Memory B cell (primary cell): ENCODE measurements at places on chromosomes 11 and 22.

GRCh38 chr11:134835561-134835960 lies 423.5 kb upstream of the B3GAT1 start:
- no peak for DNase-seq

GRCh38 chr11:17477361-17477760 lies 716 bp upstream of the ABCC8 start:
- no peak for DNase-seq

DNA sequence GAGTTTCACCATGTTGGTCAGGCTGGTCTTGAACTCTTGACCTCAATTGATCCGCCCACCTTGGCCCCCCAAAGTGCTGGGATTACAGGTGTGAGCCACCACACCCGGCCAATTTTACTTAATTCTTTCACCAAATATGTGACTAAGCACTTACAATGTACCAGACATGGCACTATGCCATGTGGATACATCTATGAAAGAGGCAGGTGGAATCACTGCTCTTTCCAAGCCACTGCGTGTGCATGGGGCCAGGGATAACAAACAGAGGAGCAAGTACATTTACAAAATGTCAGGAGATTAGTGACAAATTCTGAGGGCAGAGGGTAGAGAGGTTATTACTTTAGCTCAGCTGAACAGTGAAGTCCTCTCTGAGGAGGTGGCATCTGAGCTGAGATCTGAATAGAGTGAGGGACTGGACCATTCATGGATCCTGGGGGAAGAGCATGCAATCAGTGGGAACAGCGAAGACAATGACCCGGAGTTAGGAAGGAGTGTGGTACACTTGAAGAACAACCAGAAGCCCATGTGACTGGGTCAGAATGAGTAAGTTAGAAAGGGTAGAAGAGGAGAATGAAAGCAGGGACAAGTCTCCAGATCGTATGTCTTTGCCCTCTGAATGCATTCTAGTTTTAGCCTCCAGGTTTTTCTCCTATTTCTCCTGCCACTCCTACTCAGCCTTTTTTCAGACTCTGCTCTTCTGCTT lies 38.3 kb upstream of the GRAMD1B start:
- no peak for DNase-seq

- DNase-seq, result no peak
Measured at GRCh38 chr11:2134022-2135010, 4.9 kb downstream of the IGF2 start.

- no peak for DNase-seq
Measured at GRCh38 chr22:26894362-26894761, 237.0 kb downstream of the MIAT start.

DNA sequence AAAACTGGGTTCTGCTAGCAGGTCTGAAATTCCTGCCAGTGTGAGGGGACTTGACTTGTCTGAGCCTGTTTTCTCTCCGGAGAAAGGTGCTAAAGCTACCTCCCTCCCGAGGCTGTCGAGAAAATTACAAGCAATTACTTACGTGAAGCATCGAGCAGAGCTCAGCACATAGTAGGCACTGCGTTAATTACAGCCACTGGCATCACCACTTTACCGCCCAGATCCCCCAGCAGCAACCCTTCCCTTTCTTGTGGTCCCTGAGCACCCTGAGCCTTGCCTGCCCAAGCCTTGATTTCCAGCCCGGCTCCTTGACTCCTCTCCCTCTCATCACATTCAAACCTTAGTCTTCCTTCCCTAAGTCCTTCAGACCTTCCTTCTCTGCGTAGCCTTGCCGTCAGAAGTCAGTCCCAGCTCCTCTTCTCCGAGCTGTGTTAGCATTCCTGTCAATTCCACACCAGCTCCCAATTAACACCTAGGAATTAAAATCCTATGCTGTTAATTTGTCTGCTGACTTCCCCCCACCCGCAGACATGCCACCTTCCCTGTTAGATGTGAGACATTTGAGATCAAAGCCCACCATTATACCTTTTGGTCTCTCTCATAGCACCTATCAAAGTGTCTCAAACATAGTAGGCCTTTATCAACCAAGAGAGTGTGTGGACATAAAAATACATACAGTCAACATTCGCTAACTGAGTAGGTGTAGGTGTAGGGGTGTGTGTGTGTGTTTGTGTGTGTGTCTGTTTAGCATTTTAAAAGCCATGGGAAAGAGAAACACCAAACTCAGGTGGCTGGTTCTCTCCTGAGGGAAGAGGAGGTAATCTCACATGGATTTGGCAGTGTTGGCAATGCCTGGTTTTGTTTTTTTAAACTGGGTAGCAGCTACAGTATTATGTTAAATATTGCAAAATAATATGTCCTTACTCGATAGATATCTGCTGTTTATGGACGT lies 2.8 kb upstream of the KCNJ5 start:
- no peak for DNase-seq

DNA sequence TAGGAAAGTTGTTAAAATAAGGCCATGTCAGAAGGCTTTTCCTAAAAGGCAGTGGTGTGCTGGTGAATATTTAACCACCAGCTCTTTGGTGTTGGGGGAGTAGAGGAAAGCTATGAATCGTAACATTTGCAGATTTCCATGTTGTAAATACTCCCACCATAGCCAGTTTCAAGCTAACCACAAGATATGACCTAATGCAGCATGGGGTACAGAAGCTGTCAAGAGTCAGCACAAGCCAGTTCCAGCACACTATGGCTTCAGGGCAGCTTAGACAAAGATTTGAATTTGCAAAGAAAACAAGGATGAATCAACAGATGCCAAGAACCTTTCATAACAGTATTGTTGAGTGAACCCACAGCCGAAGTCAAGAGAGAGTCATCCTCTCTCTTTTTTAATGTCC lies 40.0 kb downstream of the COMMD9 start:
- no peak for DNase-seq

DNA sequence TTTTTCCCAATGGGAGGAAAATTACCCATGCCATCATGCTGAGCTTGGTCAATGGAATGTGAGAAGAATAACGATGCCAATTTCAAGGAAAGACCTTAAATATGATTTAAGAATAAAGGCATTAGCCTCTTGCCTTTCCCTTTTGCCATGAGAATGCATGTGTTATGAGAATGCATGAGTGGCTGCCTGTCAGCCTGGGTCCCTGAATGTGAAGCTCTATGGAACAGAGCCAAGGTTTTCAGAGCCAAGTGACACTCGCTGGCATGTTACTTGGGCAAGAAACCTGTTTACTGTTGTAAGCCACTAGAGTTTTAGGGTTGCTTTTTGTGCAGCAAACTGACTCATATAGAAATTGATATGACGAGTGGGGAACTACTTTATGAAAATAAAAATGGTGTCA lies 75.7 kb downstream of the JRKL start:
- no peak for DNase-seq

DNA sequence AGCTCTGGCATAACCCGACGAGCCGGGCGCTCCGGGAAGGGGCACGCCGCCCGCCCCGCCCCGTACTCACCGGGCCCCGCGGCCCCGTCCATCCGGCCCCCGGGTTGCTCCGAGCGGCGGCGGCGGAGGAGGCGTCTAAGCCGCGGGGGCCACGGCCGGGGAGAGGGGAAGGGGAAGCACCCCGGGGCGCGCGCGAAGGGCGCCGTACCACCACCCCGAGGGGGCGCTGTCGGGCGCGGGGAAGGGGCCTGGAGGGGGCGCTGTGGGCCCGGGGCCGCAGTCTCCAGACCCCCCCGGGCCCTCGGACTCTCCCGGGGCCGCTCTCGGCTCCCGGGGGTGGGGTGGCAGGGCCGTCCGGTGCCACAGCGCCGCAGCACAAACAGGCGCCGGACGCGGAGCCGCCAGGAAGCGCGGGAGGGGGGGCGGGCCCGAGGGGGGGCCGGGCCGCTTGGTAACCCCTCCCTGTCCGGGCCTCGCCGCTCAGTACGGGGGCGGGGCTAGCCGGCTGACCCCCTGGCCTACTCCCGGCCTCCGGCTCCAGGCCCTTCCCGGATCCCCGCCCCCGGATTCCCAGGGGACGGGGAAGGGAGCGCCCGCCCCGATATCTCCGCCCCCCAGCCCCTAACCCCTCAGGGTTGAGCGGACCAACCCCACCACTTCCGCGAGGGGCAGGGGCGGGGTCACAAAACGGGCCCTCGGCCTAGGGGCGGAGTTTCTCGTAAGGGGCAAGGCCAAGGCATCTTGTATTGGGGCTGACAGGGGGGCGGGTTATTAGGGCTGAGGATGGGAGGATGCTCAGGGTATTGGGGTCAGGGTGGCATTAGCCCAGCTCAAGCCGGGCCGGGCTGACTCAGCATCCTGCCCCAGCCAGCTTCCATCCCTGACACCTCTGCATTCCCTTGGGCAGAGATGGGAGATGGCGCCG lies at the start of the genes EML3 and ROM1:
TSS of gene EML3 (minus strand) at position 410 of the 925 bp plus-strand sequence. CDS start at position 92, 318 bp downstream.
TSS of gene ROM1 (plus strand) at position 892 of the 925 bp plus-strand sequence. CDS start at position 917, 25 bp downstream.
- DNase-seq, result peak; percentile 98

DNA sequence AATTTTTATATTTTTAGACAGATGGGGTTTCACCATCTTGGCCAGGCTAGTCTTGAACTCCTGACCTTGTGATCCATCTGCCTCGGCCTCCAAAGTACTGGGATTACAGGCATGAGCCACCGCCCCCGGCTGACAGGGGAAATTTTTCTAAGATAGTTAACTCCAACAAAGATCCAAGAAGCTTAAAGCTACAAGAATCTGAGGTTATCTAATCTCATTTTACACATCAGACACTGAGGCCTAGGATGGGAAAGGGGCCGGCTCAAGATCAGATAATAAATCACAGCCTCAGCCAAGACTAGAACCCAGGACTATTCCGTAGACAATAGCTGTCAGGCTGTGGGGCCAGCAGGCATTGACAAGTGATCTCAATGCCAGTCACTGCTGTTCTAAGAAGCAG lies 94.0 kb downstream of the AMBRA1 start:
- DNase-seq, result no peak

DNA sequence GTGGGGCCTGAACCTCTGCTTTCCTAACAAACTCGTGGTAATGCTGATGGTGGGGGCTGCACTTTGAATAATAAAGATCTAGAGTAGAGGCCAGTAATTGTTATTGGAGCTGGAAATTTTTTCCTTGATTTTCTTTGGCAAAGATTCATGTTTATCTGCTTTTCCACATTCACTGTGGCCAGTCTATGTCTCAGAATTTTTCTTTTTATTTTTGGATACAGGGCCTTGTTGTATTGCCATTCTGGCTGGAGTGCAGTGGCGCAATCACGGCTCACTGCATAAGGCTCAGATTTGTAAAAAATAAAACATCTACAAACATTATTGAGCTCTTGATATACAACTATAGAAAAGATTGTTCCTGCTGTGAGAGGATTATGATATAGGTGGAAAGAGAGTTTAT lies 1.6 kb downstream of the TMEM135 start:
- no peak for DNase-seq

GRCh38 chr11:57597461-57597915 lies at the start of gene SERPING1:
SERPING1 (plus strand) TSS chr11:57597685; CDS start chr11:57598271, 586 bp downstream.
- DNase-seq, result no peak

GRCh38 chr11:79794057-79794456 lies 353.2 kb upstream of the TENM4 start:
- no peak for DNase-seq

GRCh38 chr11:24351179-24351578 lies 145.7 kb upstream of the LUZP2 start:
- no peak for DNase-seq

DNA sequence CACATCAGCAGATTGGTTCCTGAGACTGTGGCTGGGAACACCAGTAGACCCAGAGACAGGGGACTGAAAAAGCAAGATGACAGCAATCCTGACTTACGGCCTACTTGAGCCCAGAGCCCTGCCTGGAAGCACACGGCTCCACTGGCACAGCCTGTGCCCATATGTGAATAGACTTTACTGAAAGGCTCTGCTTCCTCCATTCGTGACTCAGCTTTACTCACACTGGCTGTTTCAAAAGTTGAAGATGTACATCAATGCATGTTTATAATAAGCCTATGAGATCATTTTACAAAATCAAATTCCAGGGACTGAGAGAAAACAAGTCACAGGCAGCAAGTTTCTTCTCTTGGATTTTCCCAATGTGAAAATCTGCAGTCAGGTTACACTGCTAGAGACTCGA lies 134.6 kb upstream of the TEAD1 start:
- DNase-seq, result no peak

DNA sequence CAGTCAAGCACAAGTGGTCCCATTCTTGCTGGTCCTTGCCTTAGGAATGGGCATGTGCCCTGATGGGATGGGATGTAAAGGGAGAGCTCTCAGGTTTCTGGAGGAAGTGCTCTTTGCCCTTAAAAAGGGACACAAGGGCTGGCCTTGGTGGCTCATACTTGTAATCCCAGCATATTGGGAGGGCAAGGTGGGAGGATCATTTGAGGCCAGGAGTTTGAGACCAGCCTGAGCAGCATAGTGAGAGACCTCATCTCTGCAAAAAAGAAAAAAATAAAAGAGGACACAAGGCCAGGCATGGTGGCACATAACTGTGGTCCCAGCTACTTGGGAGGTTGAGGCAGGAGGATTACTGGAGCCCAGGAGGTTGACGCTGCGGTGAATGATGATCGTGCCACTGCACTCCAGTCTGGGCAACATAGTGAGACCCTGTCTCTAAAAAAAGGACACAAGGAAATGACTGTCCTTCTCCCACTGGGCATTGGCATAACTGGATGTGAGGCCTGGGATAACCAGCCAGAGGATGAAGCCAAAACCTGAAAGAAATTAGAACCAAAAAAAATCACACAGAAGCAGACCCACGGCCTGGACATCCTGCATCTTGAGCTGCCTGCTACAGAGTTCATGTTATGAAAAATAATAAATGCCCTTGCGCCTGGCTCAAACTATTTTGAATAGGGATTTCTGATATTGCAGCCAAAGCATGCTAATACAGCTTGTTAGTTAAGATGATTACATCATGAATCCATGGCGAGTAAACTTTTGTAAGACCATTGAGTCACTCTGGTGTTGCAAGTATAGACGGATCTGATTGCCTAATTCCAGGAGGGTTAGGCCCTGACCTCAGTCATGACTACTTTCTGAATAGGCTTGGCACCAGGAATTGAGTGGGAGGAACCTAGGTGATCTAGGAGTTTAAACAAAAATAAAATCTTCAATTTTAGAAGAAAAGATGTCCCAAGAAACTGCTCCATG lies 12.9 kb upstream of the CRKL start:
- DNase-seq, result no peak

DNA sequence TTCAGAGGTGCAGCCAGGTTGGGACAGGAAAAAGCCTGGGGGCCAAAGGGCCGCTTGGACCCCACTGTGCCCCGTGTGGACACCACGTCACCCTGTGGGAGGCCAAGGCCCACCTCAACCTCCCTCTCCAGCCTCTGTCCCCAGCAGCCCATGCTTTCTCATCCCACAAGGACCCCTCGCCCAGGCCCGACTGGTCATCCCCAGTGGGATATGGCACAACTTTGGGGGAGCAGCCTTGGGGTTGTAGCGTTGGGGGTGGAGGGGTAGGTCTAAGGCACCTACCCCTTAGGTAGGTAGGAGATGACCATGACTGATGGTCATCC lies 44.0 kb downstream of the IGF2 start:
- no peak for DNase-seq

DNA sequence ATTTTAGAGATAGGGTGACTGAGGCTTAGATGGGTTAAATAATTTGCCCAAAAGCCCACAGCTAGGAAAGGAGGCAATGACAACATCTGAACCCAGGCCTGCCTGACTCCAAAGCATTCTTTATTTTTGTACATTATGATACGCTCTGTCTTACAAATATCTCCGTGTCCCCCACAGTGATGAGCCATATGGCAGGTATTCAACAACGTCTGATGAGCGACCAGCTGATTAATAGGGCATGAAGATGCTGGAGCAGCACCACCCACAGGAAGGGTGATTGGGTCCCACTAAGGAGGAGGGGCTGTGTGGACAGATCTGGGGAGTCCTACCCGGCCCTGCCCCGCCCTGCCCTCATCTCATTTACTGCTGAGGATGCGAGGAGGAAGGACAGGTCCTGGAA lies 380.6 kb downstream of the CADM1 start:
- DNase-seq, result no peak
